ENCODE measurements at places on chromosomes 16 and 17. TPM values are rescaled to one million over a fixed set of nuclear protein-coding genes. Genes with fewer than 3 reads are reported as not detected.

DNA sequence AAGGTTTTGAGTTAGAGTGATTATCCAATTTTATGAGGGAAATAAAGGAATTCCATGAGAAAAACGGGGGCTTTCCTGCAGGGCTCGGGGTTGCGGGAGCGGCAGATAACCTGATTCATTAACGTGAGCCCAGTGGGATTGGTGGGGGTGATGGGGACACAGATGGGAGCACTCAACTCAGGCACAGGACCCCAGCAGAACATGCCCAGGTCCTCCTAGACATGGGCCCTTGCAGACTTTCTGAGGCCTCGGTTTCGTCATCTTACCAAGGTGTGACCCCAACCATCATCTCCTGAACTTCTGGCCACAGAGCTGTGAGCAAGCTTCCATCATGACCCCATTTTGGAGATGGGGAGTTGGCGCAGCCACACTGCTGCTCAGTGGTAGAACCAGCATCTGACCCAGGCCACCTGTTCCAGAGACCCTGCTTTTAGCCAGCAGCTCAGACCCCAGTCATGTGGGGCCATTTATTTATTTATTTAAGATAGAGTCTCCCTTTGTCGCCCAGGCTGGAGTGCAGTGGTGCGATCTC, 22.3 kb downstream of the CARHSP1 start:
- H3K36me3 ChIP-seq, result peaks cover 25% of the 10 kb centered on the region
- DNase-seq, result no peak

DNA sequence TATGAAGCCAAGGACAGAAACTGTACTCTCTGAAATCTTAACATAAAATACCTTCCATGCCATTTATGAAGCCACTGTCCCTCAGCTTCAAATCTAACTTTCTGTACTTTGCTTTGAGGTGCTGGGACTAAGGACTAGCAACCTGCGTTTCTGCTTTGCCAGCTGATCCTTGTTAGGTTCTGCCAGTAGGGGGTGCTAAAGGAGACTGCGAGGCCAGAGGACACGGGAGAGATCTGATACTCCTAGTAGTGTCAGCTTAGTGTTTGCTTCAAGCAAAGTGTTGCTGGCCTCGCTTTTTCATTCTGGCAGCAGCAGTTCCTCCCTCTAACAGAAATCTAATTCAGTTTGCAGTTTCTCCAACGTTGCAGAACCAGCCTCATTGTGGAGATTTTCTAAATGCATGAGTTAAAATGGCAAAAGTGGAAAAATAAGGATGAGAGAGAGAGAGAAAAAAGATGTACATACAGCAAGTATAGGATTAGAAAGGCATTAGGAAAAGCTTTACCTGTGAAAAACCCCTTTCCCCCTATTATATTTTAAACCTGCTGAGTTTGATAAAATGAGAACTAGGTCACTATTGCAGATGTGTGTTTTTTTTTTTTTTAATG, 297.5 kb downstream of the CA10 start:
- no peaks in the 10 kb centered on the region for H3K27me3 ChIP-seq
- H3K4me3 ChIP-seq, result no peak overlapping the region
- H3K27ac ChIP-seq, result no peak overlapping the region
- H3K36me3 ChIP-seq, result no peaks in the 10 kb centered on the region

DNA sequence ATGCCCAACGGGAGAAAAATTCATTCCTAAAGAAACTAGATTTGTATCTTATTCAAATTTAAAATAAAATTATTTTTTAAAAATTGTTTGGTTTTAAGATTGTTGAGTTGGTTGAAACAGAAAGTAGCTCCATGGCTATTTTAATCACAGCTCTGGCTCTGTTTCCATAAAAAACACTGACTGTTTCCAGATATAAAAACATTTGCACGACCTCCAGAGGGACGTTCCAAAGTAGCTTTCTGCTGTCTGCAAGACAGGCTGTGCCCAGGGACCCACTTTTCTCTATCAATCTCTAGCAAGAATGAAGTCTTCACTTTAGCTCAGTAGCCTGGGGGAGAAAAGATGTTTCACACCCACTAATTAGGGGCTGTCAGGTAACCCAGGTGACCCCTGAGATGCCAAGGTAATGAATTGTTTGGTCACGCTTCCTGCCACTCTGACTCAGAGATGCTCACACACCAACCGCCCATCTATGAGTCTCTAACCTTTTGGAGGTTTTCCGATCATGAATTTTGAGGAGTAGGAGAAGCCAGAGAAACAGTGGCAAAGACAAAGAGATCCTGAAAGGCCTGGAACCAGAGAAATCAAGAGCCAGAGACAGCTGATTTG, 220.1 kb upstream of the SOX9 start:
- peak; percentile 81 for DNase-seq
- peak overlapping the region; percentile 37 for H3K27ac ChIP-seq
- H3K4me3 ChIP-seq, result peak overlapping the region; percentile 41
- no peaks in the 10 kb centered on the region for H3K27me3 ChIP-seq

DNA sequence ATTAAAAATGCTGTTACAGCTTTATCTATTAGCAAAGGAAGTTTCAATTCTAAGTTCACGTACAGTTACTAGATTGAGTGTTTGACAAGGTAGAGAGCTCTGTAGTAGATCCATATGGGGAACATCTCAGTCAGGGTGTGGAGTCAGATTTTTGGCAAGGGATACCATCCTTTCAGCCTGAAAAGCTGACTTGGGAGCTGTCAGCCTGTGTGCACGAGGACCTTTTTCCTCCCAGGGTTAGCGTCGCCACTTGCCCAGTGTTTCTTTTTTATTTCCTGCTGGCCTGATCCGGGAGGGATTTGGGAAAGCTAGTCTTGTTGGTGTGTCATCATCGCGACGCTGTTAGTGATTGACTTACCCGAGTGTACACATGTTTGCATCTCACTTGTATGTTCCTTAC, 29.5 kb downstream of the WWOX start:
- H3K36me3 ChIP-seq, result no peaks in the 10 kb centered on the region
- DNase-seq, result no peak
- no peak overlapping the region for H3K27ac ChIP-seq
- no peak overlapping the region for H3K4me3 ChIP-seq
- no peaks in the 10 kb centered on the region for H3K4me1 ChIP-seq

ITGAL gene
- total RNA-seq, result 1.4 TPM

KCNG4 gene
- total RNA-seq, result not detected

GRCh38 chr17:15490634-15491261, 23.3 kb upstream of the CDRT4 start:
- peak overlapping the region; percentile 31 for H3K27ac ChIP-seq
- DNase-seq, result peak; percentile 81
- H3K27me3 ChIP-seq, result no peaks in the 10 kb centered on the region
- peaks cover 18% of the 10 kb centered on the region for H3K4me1 ChIP-seq
- H3K36me3 ChIP-seq, result no peaks in the 10 kb centered on the region
- no peak overlapping the region for H3K4me3 ChIP-seq

- H3K36me3 ChIP-seq, result no peaks in the 10 kb centered on the region
- H3K4me1 ChIP-seq, result peaks cover 24% of the 10 kb centered on the region
- DNase-seq, result no peak
- no peak overlapping the region for H3K27ac ChIP-seq
Observed at GRCh38 chr17:17859909-17860765, 23.4 kb upstream of the SREBF1 start.

- no peaks in the 10 kb centered on the region for H3K4me1 ChIP-seq
- H3K27ac ChIP-seq, result no peak overlapping the region
- no peak for DNase-seq
- no peaks in the 10 kb centered on the region for H3K36me3 ChIP-seq
- H3K4me3 ChIP-seq, result no peak overlapping the region
Observed at GRCh38 chr17:31446195-31446967, 54.9 kb downstream of the RAB11FIP4 start.

- DNase-seq, result no peak
- no peaks in the 10 kb centered on the region for H3K27me3 ChIP-seq
- H3K36me3 ChIP-seq, result no peaks in the 10 kb centered on the region
- H3K4me3 ChIP-seq, result no peak overlapping the region
Observed at GRCh38 chr17:82691714-82692113, 6.8 kb downstream of the RAB40B start.

TOX3 gene
- total RNA-seq, result not detected

- no peaks in the 10 kb centered on the region for H3K36me3 ChIP-seq
- no peaks in the 10 kb centered on the region for H3K4me1 ChIP-seq
- H3K4me3 ChIP-seq, result no peak overlapping the region
- H3K27ac ChIP-seq, result no peak overlapping the region
Observed at GRCh38 chr16:7646821-7647500, 314.3 kb downstream of the RBFOX1 start.

IL17C gene
- total RNA-seq, result not detected

NPIPB13 gene
- total RNA-seq, result 9.1 TPM

NPW gene
- 226 TPM for total RNA-seq

DNA sequence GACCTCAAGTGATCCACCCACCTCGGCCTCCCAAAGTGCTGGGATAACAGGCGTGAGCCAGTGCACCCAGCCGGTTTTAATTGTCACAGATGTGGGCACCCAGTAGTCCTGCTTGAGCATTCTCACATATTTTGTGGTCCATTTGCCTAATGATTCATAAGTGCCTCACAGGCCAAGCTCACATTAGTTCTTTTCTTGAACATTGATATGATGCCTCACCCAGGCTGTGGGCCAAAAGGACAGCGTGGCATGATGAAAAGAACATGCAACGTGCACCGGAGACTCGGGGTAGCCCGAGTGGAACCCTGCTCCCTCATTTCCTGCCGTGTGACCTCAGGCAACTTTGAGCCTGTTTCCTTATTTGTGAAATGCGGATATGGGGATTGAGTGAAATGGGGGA, 181.9 kb downstream of the SNX29 start:
- no peaks in the 10 kb centered on the region for H3K36me3 ChIP-seq
- no peak overlapping the region for H3K4me3 ChIP-seq
- H3K27me3 ChIP-seq, result no peaks in the 10 kb centered on the region
- no peak overlapping the region for H3K27ac ChIP-seq

DNA sequence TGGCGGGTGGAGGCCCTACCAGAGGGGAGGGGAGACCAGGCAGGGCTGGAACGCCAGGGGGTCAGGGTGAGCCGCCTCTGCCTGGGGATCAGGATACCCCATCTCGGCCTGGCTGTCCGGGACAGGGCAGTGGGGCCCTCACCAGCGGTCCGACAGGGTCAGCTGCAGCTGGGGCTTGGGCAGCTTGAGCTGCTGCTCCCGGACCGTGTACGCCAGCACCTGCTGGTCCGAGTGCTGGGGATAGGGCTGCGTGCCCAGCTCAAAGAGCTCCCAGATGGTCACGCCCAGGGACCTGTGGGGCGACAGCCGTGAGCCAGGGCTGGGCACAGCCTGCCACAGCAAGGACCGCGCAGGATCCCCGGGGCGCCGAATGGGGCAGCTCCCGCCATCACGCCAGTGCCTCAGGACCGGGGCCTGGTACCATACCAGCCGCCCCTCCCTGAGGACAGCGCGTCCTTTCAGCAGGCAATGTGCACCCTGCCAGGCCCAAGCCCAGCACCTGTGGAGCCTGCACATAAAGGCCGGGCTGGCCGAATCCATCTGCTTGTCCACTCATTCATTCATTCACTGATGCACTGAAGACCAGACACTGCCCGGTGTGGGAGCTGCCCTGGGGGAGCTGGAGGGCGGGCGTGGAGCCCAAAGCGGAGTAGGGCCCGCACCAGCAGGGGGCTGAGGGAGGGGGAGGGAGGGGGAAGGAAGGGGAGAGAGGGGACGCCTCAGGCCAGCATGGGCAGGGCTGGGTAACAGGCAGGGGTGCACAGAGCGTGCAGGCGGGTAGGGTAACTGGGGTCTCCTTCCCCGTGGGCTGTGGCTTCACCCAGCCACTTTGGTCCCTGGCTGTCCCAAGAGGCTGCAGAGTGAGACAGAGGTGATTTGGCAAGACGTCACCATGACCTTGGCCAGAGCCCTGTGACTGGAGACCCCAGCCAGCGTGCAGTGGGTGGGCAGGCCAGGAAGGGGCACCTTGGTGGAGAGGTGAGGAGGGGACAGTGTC, 42.0 kb upstream of the PVALEF start:
- peak overlapping the region; percentile 17 for H3K27ac ChIP-seq
- no peak overlapping the region for H3K4me3 ChIP-seq
- H3K27me3 ChIP-seq, result no peaks in the 10 kb centered on the region
- no peak for DNase-seq
- H3K36me3 ChIP-seq, result no peaks in the 10 kb centered on the region
- peaks cover 18% of the 10 kb centered on the region for H3K4me1 ChIP-seq

GRCh38 chr17:57461082-57461481, 204.8 kb downstream of the MSI2 start:
- no peaks in the 10 kb centered on the region for H3K27me3 ChIP-seq
- no peaks in the 10 kb centered on the region for H3K36me3 ChIP-seq
- H3K4me1 ChIP-seq, result peaks cover 48% of the 10 kb centered on the region
- H3K27ac ChIP-seq, result no peak overlapping the region
- DNase-seq, result no peak

GRCh38 chr16:57735755-57736418, at the start of gene KATNB1:
Gene KATNB1 (plus strand): TSS chr16:57735770. CDS start chr16:57737244, 1,474 bp downstream.
- peak within 1 kb of the TSS; percentile 79 for H3K27ac ChIP-seq
- DNase-seq, result no peak
- H3K36me3 ChIP-seq, result no peaks in the 10 kb centered on the region
- peak within 1 kb of the TSS; percentile 91 for H3K4me3 ChIP-seq
- no peaks in the 10 kb centered on the region for H3K27me3 ChIP-seq

Data from HCT116 (cell line).